ENCODE measurements at places on chromosomes 4 and X. TPM values are rescaled to one million over a fixed set of nuclear protein-coding genes. Genes with fewer than 3 reads are reported as not detected.

DNA sequence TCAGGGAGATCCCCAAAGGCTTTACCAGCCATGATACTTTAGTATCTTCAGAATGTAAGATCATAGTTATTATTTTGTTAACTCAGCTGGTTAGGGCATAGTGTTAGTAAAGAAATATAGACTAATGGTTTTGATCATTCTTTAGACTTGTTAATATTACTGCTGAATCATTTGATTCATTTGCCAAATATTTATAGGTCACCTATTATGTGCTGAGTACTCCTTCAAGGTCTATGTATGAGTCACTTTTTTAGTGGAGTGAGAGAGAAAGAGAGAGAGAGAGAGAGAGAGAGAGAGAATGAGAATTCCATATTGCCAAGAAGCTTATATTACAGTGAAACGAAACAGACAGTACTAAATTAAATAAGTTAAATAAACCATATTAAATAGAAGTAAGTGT is 110.3 kb downstream of the UBE2NL start:
- no peaks in the 10 kb centered on the region for H3K4me1 ChIP-seq
- H3K4me3 ChIP-seq: no peak overlapping the region
- H3K36me3 ChIP-seq: 0 out of 2 replicates have a peak, but pooled peaks cover 3% of the 10 kb centered on the region
- no peaks in the 10 kb centered on the region for H3K27me3 ChIP-seq
- no peak for DNase-seq

DNA sequence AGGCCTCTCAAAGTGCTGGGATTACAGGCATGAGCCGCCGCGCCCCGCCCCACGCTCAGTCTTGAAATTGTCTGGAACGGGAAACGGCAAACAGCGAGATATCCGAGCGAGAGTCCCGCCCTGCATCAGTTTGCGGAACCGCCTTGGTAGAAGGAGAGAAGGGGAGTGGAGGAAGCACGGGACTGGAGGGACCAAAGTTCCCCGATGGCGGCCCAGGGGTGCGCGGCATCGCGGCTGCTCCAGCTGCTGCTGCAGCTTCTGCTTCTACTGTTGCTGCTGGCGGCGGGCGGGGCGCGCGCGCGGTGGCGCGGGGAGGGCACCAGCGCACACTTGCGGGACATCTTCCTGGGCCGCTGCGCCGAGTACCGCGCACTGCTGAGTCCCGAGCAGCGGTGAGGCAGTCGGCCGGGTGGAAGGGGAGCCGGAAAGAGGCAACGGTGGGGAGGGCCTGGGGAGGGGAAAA is at the start of gene BST1:
Gene BST1, plus strand, starts transcription at position 125 of the 463 bp plus-strand sequence. Its CDS starts 80 bp downstream, at position 205.
- no peak within 1 kb of the TSS for H3K27ac ChIP-seq
- peaks cover 8% of the 10 kb centered on the region for H3K36me3 ChIP-seq

Gene SRD5A3
- total RNA-seq: 35.0 TPM

Gene NCBP2L
- total RNA-seq: not detected

Gene DGKK
- 1.4 TPM for total RNA-seq

- no peak for DNase-seq
- H3K36me3 ChIP-seq: no peaks in the 10 kb centered on the region
- no peak overlapping the region for H3K27ac ChIP-seq
- H3K4me1 ChIP-seq: no peaks in the 10 kb centered on the region
- H3K4me3 ChIP-seq: no peak overlapping the region
These were observed 39.6 kb downstream of the PDLIM5 start for GRCh38 chr4:94491322-94491721.

DNA sequence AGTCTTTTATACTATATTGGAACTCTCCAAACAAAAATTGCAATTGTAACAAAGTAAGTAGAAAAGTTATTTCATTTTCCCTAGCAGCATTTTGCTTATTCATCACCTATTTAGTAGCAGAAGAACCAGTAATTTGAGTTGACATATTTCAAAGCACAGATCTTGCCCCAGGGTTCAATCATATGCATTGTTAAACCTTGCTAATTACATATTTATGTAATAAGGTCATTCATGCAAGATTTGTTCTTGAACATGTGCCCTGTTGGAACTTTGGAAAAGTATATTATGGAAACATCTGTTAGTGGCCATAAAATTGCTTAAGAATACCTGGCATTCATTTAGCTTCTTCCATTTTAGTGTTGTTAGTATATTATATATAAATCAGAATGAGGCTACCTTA is 191.7 kb downstream of the TLL1 start:
- no peak overlapping the region for H3K4me3 ChIP-seq
- no peaks in the 10 kb centered on the region for H3K4me1 ChIP-seq
- no peaks in the 10 kb centered on the region for H3K36me3 ChIP-seq
- H3K27me3 ChIP-seq: no peaks in the 10 kb centered on the region

DNA sequence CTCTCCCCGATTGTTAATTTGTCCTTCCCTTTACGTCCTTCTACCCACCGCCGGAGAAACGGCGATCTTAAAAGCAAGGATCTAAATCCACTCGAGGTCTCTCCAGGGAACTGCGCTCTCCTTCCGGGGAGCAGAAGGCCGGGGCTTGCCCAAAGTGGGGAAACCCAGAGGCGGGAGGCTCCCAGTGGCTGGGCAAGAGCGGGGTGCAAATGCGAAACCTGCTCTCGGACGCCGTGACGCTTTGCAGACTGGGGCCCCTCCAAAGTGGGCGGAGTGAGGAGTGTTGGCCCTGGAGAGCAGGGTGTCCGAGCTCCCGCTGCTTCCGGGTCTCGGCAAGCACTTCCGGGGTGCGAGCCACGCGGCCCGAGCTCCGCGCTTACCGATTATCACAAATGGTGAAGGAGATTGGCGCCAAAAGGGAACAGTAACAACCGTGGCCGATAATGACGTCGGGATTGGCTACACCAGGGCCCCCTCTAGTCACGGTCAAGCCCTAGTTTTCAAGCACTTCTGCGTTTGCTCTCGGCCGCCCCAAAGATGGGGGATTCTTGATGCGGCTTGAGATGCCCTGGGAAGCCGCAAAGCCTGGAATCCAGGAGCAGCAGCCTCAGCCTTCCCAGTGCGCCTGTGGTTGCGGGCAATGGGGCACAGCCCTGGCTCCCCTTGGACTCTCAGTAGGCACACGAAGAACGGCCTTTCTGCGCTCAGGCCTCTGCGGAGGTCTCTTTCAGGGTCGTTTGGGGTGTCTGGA is 29.0 kb downstream of the HAND2 start:
- no peaks in the 10 kb centered on the region for H3K36me3 ChIP-seq
- no peak overlapping the region for H3K27ac ChIP-seq
- no peaks in the 10 kb centered on the region for H3K4me1 ChIP-seq
- peaks cover 69% of the 10 kb centered on the region for H3K27me3 ChIP-seq

DNA sequence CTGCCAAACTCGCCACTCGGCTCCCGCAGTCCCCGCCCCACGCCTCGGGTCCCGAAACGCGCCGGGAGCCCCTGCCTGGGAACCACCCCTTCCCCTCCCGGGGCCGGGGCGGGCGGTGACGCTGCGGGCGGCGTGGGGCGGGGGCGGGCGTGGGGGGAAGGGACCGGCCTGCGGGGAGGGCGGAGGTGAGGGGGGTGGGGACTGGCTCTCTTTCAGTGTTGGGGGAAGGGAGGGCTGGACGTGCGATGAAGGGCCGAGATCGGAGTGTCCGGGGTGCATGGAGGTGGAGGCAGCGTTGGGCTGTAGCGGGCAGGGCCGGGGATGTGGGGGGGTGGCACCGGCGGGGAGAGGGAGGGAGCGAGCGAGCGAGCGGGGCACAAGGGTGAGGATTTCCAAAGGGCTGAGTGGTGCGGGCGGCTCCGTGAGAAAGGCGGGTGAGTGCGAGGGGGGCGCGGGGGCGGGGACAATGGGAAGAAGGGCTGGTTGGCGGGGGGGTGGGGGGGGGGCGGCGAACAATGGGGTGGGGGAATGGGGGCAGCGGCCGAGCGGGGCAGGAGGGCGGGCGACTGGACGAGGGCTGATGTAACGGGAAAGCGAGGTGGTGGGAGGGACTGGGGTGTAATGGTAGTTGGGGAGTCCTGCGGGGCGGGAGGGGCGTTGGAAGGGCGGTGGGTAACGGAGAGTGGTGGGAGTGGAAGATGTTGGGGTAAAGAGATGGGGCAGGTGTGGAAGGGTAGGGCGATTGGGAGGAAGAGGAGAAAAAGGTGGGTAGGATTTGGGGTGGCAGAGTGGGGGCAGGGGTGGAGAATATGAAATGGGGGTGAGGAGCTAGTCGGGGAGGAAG is 578 bp downstream of the DCUN1D4 start:
- H3K4me1 ChIP-seq: peaks cover 3% of the 10 kb centered on the region
- H3K27me3 ChIP-seq: no peaks in the 10 kb centered on the region
- no peaks in the 10 kb centered on the region for H3K36me3 ChIP-seq
- H3K27ac ChIP-seq: no peak overlapping the region
- H3K4me3 ChIP-seq: peak overlapping the region; percentile 89
- no peak for DNase-seq

DNA sequence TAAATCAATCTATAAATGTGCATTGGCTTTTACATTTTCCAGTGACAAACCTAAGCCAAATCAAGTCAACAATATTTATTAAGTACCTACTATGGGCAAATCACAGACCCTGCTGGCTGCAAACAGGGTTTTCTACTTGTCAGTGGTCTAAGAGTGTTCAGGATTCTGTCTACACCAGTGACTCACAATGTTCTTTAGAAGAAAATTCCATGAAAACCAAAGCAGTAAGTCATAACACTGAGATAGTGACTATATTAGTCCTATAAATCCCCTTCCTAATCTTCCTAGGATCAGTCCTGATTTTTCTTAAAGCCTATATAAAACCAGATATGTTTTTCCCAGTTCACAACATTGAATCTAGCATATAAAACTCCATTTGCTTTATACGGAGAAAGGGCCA is 69.7 kb downstream of the PPP3CA start:
- no peaks in the 10 kb centered on the region for H3K36me3 ChIP-seq
- H3K27ac ChIP-seq: no peak overlapping the region
- peaks cover 9% of the 10 kb centered on the region for H3K4me1 ChIP-seq
- no peak overlapping the region for H3K4me3 ChIP-seq

- H3K27me3 ChIP-seq: no peaks in the 10 kb centered on the region
- H3K4me1 ChIP-seq: no peaks in the 10 kb centered on the region
- H3K36me3 ChIP-seq: no peaks in the 10 kb centered on the region
These were observed 34.5 kb upstream of the TLL1 start for GRCh38 chr4:165838575-165838974.

DNA sequence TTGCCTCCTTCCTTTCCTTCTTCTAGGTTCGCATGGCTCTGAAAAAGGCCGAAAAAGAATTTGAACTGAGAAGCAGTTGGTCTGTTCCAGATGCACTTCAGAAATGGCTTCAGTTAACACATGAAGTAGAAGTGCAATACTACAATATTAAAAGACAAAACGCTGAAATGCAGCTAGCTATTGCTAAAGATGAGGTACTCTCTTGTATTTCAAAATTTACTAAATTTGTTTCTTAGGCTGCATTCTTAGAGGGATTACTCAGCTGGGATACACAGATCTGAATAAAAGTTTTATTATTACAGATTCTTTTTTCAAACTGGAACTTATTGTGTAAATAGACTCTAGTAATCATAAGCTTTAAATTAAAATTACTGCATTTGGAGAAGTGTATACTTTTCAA is 146.9 kb downstream of the STIM2 start:
- DNase-seq: no peak
- H3K36me3 ChIP-seq: no peaks in the 10 kb centered on the region
- H3K27me3 ChIP-seq: no peaks in the 10 kb centered on the region
- H3K27ac ChIP-seq: no peak overlapping the region
- H3K4me3 ChIP-seq: no peak overlapping the region

DNA sequence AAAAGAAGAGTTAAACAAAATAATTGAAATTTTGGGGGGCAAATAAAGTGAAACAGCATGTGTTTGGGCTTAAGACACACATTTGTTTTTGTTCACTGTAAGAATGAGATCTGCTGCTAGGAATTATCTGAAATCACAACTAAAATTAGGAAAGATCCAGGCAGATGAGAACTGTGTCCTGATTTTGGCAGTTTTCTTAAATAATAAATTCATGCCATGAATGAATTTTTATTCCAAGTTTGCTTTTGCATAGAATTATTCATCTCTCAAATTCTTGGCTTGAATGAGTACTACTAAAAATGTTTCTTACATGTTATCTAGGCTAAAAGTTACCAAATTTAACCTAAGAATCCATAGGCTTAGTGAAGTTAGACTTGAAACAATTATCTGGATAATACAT is 321.7 kb downstream of the ANK2 start:
- no peak for DNase-seq
- H3K27ac ChIP-seq: no peak overlapping the region
- H3K36me3 ChIP-seq: peaks cover 44% of the 10 kb centered on the region
- H3K27me3 ChIP-seq: no peaks in the 10 kb centered on the region
- no peak overlapping the region for H3K4me3 ChIP-seq
- H3K4me1 ChIP-seq: no peaks in the 10 kb centered on the region

DNA sequence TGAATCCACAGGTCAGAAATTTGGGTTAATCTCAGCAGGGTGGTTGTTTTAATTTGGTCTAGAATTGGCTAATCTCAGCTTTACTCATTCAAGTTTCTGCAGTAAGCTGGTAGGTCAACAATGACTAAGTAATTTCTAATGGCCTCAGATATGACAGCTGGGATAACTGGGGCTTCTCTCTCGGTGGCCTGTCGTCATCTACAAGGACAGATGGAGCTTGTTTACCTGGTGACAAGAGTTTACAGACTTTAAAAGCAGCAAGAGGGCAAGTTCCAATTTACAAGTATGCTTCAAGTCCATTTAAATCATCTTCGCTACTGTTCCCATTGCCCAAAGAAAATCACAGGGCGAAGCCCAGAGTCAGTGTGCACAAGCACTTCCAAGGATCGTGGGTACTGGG is 453.9 kb downstream of the PDHA2 start:
- no peaks in the 10 kb centered on the region for H3K27me3 ChIP-seq
- H3K4me3 ChIP-seq: no peak overlapping the region
- no peak overlapping the region for H3K27ac ChIP-seq
- H3K36me3 ChIP-seq: no peaks in the 10 kb centered on the region

DNA sequence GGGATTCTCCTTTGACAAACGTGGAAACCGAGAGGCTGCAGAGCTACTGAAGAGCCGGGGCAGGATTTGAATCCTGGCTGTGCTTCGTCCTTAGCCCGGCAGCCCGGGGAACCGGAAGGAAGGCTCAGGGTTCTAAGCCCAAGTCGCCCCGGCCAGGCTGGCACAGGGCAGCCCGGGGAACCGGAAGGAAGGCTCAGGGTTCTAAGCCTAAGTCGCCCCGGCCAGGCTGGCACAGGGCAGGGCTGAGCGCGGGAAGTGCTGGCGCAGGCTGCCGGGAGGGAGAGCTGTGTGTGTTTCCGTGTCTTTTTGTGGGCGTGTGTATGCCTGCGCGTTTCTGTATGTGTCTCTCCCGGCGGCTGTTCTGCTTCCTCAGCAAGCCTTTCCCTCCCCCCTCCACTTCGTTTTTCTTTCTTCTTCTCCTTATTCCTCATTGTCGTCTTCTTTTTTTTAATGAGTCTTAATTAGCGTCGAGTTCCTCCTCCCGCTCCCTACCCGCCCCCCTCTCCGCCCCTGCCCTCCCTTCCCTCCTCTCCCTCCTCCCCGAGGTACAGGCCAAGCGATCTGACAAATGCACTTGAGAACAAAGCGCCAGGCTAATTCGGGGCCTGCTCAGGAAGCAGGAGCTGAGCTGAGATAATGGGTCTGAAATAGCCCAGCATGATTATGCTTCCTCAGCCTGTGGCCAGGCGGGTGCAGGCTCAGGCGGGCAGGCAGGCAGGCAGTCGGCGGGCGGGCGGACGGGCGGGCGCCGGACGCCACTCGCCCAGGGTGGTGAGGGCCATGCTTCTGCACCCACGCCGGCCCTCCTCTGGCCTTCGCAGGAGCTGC is 65.9 kb downstream of the EFNB1 start:
- peak overlapping the region; percentile 30 for H3K4me3 ChIP-seq
- peak; percentile 46 for DNase-seq
- H3K27ac ChIP-seq: no peak overlapping the region
- H3K27me3 ChIP-seq: peaks cover 5% of the 10 kb centered on the region

- no peaks in the 10 kb centered on the region for H3K4me1 ChIP-seq
- H3K27ac ChIP-seq: no peak overlapping the region
- no peaks in the 10 kb centered on the region for H3K27me3 ChIP-seq
- H3K4me3 ChIP-seq: no peak overlapping the region
These were observed 14.4 kb upstream of the FAM9A start for GRCh38 chrX:8815460-8816065.

Gene HS6ST2
- 4.8 TPM for total RNA-seq

Gene ZNF827
- total RNA-seq: 29.4 TPM

Data from H9 (cell line).